ENCODE measurements at places on chromosomes 13 and 19. TPM values are rescaled to one million over a fixed set of nuclear protein-coding genes. Genes with fewer than 3 reads are reported as not detected.

GRCh38 chr19:42290523-42291434, 11.2 kb upstream of the PRR19 start:
- peak; percentile 50 for DNase-seq

Gene DHPS
- total RNA-seq = 113 TPM

- DNase-seq = no peak
Measured at GRCh38 chr19:4318460-4318859, 14.1 kb downstream of the FSD1 start.

- no peak for DNase-seq
Measured at GRCh38 chr19:47485210-47485609, 1.2 kb upstream of the KPTN start.

GRCh38 chr19:7729831-7730285, 2.1 kb downstream of the CLEC4G start:
- DNase-seq = no peak

Gene LHB
- not detected for total RNA-seq
